ENCODE measurements at places on chromosomes 2 and 18. TPM values are rescaled to one million over a fixed set of nuclear protein-coding genes. Genes with fewer than 3 reads are reported as not detected.

- H3K4me3 ChIP-seq = no peak overlapping the region
- DNase-seq = no peak
- H3K27me3 ChIP-seq = no peaks in the 10 kb centered on the region
- no peaks in the 10 kb centered on the region for H3K4me1 ChIP-seq
Observed at GRCh38 chr2:241202681-241203080, 14.2 kb downstream of the ANO7 start.

The PRKAG3 gene
- total RNA-seq = not detected

The DUSP19 gene
- 1.0 TPM for total RNA-seq

- H3K36me3 ChIP-seq = no peaks in the 10 kb centered on the region
- H3K4me3 ChIP-seq = peak overlapping the region; percentile 57
- no peaks in the 10 kb centered on the region for H3K4me1 ChIP-seq
- H3K27ac ChIP-seq = no peak overlapping the region
- peak; percentile 23 for DNase-seq
Observed at GRCh38 chr2:104378853-104379374, 475.0 kb upstream of the POU3F3 start.

GRCh38 chr18:25164848-25165811 is 186.8 kb downstream of the ZNF521 start:
- H3K4me1 ChIP-seq = no peaks in the 10 kb centered on the region
- H3K36me3 ChIP-seq = no peaks in the 10 kb centered on the region
- H3K4me3 ChIP-seq = peak overlapping the region; percentile 56
- H3K27ac ChIP-seq = no peak overlapping the region

The MYO3B gene
- not detected for total RNA-seq

GRCh38 chr2:75960472-75961009 is 249.8 kb upstream of the GCFC2 start:
- peak; percentile 22 for DNase-seq
- H3K4me3 ChIP-seq = peak overlapping the region; percentile 8
- peaks cover 12% of the 10 kb centered on the region for H3K4me1 ChIP-seq
- no peaks in the 10 kb centered on the region for H3K27me3 ChIP-seq
- H3K27ac ChIP-seq = peak overlapping the region; percentile 30

The TUBA3E gene
- total RNA-seq = not detected

GRCh38 chr18:46727177-46727576 is 29.7 kb downstream of the ST8SIA5 start:
- H3K27me3 ChIP-seq = peaks cover 2% of the 10 kb centered on the region
- no peak overlapping the region for H3K27ac ChIP-seq
- H3K4me3 ChIP-seq = no peak overlapping the region
- no peak for DNase-seq

- no peaks in the 10 kb centered on the region for H3K36me3 ChIP-seq
- no peaks in the 10 kb centered on the region for H3K4me1 ChIP-seq
- H3K4me3 ChIP-seq = no peak overlapping the region
Observed at GRCh38 chr2:234438305-234438977, 58.4 kb downstream of the ARL4C start.

- no peak for DNase-seq
- H3K27me3 ChIP-seq = no peaks in the 10 kb centered on the region
- peak overlapping the region; percentile 94 for H3K27ac ChIP-seq
- H3K4me1 ChIP-seq = peaks cover 13% of the 10 kb centered on the region
- peak overlapping the region; percentile 94 for H3K4me3 ChIP-seq
Observed at GRCh38 chr2:174246944-174247381, 1.4 kb downstream of the OLA1 start.

GRCh38 chr18:46333431-46334135 is 229.4 kb downstream of the HAUS1 start:
- no peak overlapping the region for H3K27ac ChIP-seq
- no peaks in the 10 kb centered on the region for H3K27me3 ChIP-seq
- H3K4me3 ChIP-seq = peak overlapping the region; percentile 92
- peaks cover 13% of the 10 kb centered on the region for H3K36me3 ChIP-seq
- H3K4me1 ChIP-seq = peaks cover 29% of the 10 kb centered on the region

GRCh38 chr2:9382604-9383235 is 40.6 kb downstream of the ITGB1BP1 start:
- no peak for DNase-seq
- H3K4me3 ChIP-seq = no peak overlapping the region
- peaks cover 70% of the 10 kb centered on the region for H3K36me3 ChIP-seq
- peaks cover 29% of the 10 kb centered on the region for H3K4me1 ChIP-seq
- H3K27me3 ChIP-seq = no peaks in the 10 kb centered on the region
- no peak overlapping the region for H3K27ac ChIP-seq

DNA sequence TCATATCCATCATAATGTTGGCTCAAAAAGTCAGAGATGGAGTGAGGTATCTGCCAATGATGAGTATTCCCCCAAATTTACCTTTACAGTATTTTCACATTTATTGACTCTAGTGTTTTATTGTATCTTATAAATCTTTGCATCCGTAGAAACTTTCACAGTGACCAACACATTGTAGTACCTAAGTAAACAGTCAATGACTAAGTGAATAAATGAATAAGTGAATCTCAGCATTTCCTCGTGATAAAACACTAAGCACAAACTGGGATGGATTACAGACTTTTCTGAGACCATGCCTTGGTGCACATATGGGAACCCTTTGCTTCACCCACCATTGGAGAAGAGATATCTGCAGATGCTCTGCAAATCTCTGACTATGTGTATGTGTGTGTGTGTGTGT is 429.9 kb downstream of the NR4A2 start:
- no peaks in the 10 kb centered on the region for H3K36me3 ChIP-seq
- no peak overlapping the region for H3K27ac ChIP-seq
- no peak for DNase-seq

DNA sequence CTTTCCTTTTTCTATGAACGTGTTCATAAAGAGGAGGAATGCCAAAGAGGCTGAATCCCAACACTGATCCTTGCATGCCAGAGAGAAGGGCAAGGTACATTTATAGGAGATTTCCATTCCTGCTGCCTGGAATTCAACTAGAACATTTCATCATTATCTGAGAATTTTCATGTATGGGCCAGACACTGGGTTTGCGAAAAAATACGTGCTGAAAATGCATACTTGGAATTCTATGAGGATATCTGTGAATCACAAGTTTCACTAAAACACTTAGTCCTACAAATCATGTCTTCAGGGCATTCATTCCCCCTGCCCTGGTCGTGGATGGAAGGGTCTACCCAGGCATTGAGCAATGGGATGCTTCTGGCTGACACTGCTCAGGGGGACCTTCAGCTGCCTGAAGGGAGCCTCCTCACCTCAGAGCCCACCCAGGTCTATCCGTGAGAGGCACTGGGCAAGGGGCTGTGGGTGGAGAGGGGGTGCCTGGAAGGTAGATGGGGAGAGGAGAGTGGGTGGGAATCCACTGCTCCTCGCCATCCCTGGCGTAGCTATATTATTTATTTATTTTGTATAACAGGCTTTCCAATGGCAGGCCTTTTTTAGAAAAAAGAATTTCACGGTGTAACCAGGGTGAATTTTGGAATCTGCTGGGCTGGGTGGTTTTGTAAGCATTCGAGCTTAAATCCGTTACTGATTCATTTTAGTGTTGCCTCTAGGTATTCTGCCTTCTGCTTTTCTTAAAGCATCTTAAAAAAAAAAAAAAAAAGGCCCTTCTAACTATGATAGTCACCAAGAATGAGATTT is 560.6 kb upstream of the ID2 start:
- peaks cover 9% of the 10 kb centered on the region for H3K4me1 ChIP-seq
- H3K27me3 ChIP-seq = no peaks in the 10 kb centered on the region
- no peak overlapping the region for H3K4me3 ChIP-seq
- no peak overlapping the region for H3K27ac ChIP-seq

- no peaks in the 10 kb centered on the region for H3K36me3 ChIP-seq
- H3K4me1 ChIP-seq = peaks cover 11% of the 10 kb centered on the region
- DNase-seq = peak; percentile 11
- H3K27ac ChIP-seq = no peak overlapping the region
- no peak overlapping the region for H3K4me3 ChIP-seq
Observed at GRCh38 chr2:190043441-190043840, 19.1 kb downstream of the MSTN start.

GRCh38 chr2:28400921-28401320 is 8.3 kb downstream of the FOSL2 start:
- H3K36me3 ChIP-seq = no peaks in the 10 kb centered on the region
- H3K27ac ChIP-seq = peak overlapping the region; percentile 25
- H3K4me3 ChIP-seq = peak overlapping the region; percentile 46

GRCh38 chr2:174325373-174326160 is 9.2 kb upstream of the SP9 start:
- H3K4me3 ChIP-seq = no peak overlapping the region
- H3K27me3 ChIP-seq = peaks cover 8% of the 10 kb centered on the region
- DNase-seq = no peak
- peaks cover 6% of the 10 kb centered on the region for H3K36me3 ChIP-seq
- H3K27ac ChIP-seq = no peak overlapping the region

- no peaks in the 10 kb centered on the region for H3K36me3 ChIP-seq
- peaks cover 20% of the 10 kb centered on the region for H3K4me1 ChIP-seq
- no peak overlapping the region for H3K4me3 ChIP-seq
- peak overlapping the region; percentile 3 for H3K27ac ChIP-seq
- DNase-seq = no peak
Observed at GRCh38 chr2:174969091-174969734, 36.0 kb downstream of the CHN1 start.

- H3K27ac ChIP-seq = peak overlapping the region; percentile 62
- peaks cover 25% of the 10 kb centered on the region for H3K4me1 ChIP-seq
- H3K36me3 ChIP-seq = peaks cover 16% of the 10 kb centered on the region
- H3K27me3 ChIP-seq = no peaks in the 10 kb centered on the region
Observed at GRCh38 chr2:173087214-173087581, 11.6 kb downstream of the MAP3K20 start.

The ZNF385B gene
- not detected for total RNA-seq
